Hindlimb muscle (tissue), 1 donor: ENCODE measurements at places on chromosomes 3 and 15.

GRCh38 chr3:108153451-108153981 lies 62.7 kb upstream of the CD47 start:
- no peak for DNase-seq

DNA sequence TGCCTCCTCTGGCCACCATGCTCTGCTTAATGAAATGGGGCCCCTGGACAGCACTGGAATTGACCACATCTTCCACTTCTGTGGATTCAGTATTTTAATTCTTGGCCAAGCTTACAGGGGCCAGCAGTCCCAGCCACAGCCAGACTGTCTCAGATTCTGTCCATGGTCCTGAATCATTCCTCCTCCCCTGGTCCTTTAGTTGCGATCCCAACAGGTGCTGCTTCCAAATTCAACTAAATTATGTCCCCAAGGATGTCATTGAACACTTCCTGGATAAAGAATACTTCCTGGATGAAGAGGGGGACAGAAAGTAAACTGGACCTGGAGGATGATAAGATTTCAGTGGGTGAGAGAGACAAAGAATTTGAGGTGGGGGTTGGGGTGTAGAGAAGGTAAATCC lies 111.1 kb upstream of the FOXB1 start:
- peak; percentile 31 for DNase-seq

- no peak for DNase-seq
Measured at GRCh38 chr3:77042882-77043281, 3.0 kb downstream of the ROBO2 start.

- DNase-seq: no peak
Measured at GRCh38 chr3:127719369-127719768, 46.6 kb downstream of the ABTB1 start.

GRCh38 chr3:111080413-111080812 lies 8.8 kb downstream of the NECTIN3 start:
- peak; percentile 22 for DNase-seq
